ENCODE measurements at places on chromosomes 12 and 14. TPM values are rescaled to one million over a fixed set of nuclear protein-coding genes. Genes with fewer than 3 reads are reported as not detected.
A peak's percentile ranks its signal among the peaks of the same experiment; 100 is the strongest.

- H3K27ac ChIP-seq = no peak overlapping the region
- H3K27me3 ChIP-seq = no peaks in the 10 kb centered on the region
- DNase-seq = no peak
- no peaks in the 10 kb centered on the region for H3K4me1 ChIP-seq
Measured at GRCh38 chr12:96806272-96806671, 100.8 kb upstream of the NEDD1 start.

Gene TEX52
- total RNA-seq = not detected

GRCh38 chr14:79011091-79011919 is 841.1 kb downstream of the NRXN3 start:
- H3K4me1 ChIP-seq = no peaks in the 10 kb centered on the region
- H3K36me3 ChIP-seq = no peaks in the 10 kb centered on the region

Gene PAH
- 0.51 TPM for total RNA-seq

- no peak overlapping the region for H3K4me3 ChIP-seq
- no peak overlapping the region for H3K27ac ChIP-seq
- H3K27me3 ChIP-seq = no peaks in the 10 kb centered on the region
- DNase-seq = no peak
- no peaks in the 10 kb centered on the region for H3K36me3 ChIP-seq
Measured at GRCh38 chr12:49795654-49796105, 32.5 kb downstream of the NCKAP5L start.

Gene PIWIL1
- not detected for total RNA-seq

GRCh38 chr14:50350975-50351374 is 38.9 kb downstream of the DMAC2L start:
- H3K27me3 ChIP-seq = no peaks in the 10 kb centered on the region
- no peak overlapping the region for H3K4me3 ChIP-seq
- no peak overlapping the region for H3K27ac ChIP-seq

DNA sequence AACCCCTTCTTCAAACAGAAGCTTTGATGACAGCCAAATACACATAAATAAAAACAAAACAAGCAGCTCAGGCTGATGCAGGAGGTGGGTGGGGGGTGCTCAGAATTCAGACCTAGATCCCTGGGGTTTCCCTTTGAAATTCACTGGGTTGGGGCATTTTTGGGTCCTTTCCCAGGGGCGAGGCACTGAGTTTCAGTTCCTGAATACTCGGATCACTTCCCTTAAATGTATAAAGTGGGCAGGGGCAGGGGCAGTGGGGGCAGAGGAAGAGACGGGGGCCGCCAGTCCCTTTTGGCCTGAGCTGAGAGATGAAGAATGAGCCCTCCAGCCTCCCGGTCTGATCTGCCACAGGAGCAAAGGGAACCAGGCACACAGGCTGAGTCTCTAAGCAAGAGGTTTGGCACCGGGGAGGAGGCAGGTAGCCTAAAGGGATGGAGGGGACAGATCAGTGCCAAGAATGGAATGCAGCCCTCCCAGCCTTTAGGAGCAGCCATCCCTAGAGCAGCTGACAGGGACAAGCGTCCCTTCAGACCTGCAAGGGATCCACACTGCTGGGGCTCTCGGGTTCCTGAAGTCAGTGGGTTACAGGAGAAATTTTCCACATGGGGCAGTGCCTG is 20.3 kb downstream of the KDM2B start:
- no peak overlapping the region for H3K27ac ChIP-seq
- no peak for DNase-seq
- H3K4me3 ChIP-seq = no peak overlapping the region

Gene DIO3
- 4.4 TPM for total RNA-seq

GRCh38 chr14:70708717-70709570 is 67.2 kb downstream of the TTC9 start:
- peaks cover 4% of the 10 kb centered on the region for H3K27me3 ChIP-seq
- H3K36me3 ChIP-seq = no peaks in the 10 kb centered on the region
- DNase-seq = no peak
- no peak overlapping the region for H3K4me3 ChIP-seq
- H3K4me1 ChIP-seq = no peaks in the 10 kb centered on the region

DNA sequence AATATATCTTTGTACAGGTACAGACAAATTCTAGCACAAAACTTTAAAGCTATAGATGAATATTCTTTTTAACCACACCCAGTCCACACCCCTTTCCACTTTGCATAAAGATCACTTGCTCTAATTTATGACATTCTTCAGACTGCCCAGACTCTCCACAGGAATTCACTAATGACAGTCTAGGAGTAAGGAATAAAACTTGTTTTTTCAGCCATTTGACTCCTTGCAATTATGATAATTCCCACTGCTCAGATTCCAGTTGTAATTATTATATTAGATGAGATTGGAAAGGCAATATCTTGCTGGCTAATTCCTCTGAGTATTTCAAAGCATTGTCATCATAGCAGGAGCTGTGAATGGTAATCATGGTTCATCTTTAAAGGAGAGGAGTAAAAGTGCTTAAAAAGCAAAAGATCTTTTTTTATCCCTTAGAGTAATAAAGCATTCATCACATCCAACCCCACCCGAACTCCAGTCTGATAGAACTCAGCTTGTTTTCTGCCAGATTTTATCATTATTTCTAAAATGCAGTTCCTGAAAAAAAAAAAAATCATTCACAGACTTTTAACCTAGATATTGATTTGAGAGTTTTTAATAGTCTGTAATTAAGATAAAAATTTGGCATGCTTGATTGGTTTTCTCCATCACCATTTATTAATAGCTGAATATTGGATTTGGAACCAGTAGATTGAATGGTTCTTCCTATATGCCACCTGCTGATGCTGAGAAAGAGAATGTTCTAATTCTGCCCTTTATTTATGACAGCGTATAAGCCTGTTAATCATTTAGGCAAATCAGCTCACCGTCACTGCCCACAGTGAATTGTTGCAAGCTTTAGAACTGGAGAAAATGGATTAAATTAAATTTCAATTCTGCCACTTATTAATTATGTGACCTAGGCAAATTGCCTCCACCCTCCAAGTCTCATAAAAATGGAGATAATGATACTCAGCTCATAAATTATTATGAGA is 93.9 kb upstream of the RASSF8 start:
- H3K27ac ChIP-seq = no peak overlapping the region
- peaks cover 4% of the 10 kb centered on the region for H3K27me3 ChIP-seq
- H3K4me1 ChIP-seq = no peaks in the 10 kb centered on the region
- no peaks in the 10 kb centered on the region for H3K36me3 ChIP-seq
- H3K4me3 ChIP-seq = no peak overlapping the region

DNA sequence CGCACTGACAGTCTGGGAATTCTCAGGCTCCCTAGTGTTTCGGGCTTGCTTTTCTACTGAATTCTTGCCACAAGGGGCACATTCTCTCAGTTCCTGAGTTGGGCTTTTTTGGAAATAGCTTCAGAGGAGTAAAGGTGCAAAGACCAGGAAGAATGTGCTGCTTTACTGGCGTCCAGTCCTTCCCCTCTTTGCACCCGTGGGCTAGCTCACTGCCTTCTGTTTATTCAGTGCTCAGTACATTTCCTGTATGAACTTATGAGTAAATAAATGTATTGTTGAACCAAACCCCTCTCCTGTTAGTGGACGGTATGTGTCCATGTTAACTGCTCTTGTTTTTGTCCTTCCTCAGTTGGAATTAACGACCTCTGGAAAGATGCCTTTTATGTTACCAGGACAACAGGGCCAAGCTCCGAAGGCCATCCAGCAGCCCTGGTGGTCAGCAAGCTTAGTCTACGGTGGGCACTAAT is 24.0 kb downstream of the GSG1 start:
- H3K4me3 ChIP-seq = no peak overlapping the region
- H3K27me3 ChIP-seq = no peaks in the 10 kb centered on the region
- DNase-seq = no peak

DNA sequence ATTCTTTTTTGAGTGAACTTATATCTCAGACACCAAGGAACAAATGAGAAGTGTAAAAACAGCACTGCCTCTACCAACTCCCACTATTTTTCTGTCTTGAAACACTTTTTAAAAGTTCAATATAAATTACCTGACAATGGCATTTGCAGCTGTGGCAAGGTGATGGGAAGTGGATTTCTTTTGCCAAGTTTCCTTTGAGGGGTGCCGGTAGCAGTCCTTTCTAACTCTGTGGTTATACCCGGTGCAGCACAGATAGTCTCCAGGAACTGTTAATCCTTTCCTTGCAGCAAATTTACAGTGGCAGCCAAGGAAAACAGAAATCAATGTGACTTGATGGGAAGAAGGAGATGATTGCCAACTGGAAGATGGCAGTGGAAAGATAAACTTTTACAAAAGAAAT is 243.7 kb downstream of the BCAT1 start:
- H3K4me1 ChIP-seq = no peaks in the 10 kb centered on the region
- no peaks in the 10 kb centered on the region for H3K27me3 ChIP-seq
- H3K4me3 ChIP-seq = no peak overlapping the region
- no peak overlapping the region for H3K27ac ChIP-seq
- DNase-seq = no peak
- no peaks in the 10 kb centered on the region for H3K36me3 ChIP-seq

- no peaks in the 10 kb centered on the region for H3K4me1 ChIP-seq
- H3K27me3 ChIP-seq = no peaks in the 10 kb centered on the region
- no peak overlapping the region for H3K27ac ChIP-seq
- no peaks in the 10 kb centered on the region for H3K36me3 ChIP-seq
- DNase-seq = no peak
Measured at GRCh38 chr14:54782751-54783659, 119.6 kb downstream of the GCH1 start.

Gene RNASE7
- total RNA-seq = not detected

GRCh38 chr12:50197297-50197727 is 30.1 kb upstream of the CERS5 start:
- no peaks in the 10 kb centered on the region for H3K27me3 ChIP-seq
- peaks cover 12% of the 10 kb centered on the region for H3K36me3 ChIP-seq
- H3K4me1 ChIP-seq = peaks cover 43% of the 10 kb centered on the region
- H3K4me3 ChIP-seq = no peak overlapping the region
- no peak for DNase-seq
- H3K27ac ChIP-seq = peak overlapping the region; percentile 69

- no peaks in the 10 kb centered on the region for H3K4me1 ChIP-seq
- no peak overlapping the region for H3K4me3 ChIP-seq
- no peak overlapping the region for H3K27ac ChIP-seq
- no peak for DNase-seq
- no peaks in the 10 kb centered on the region for H3K36me3 ChIP-seq
Measured at GRCh38 chr12:102317155-102317554, 119.5 kb upstream of the PMCH start.

GRCh38 chr12:44314007-44314500 is 478.2 kb downstream of the TMEM117 start:
- no peak overlapping the region for H3K27ac ChIP-seq
- no peaks in the 10 kb centered on the region for H3K27me3 ChIP-seq
- H3K4me1 ChIP-seq = no peaks in the 10 kb centered on the region

DNA sequence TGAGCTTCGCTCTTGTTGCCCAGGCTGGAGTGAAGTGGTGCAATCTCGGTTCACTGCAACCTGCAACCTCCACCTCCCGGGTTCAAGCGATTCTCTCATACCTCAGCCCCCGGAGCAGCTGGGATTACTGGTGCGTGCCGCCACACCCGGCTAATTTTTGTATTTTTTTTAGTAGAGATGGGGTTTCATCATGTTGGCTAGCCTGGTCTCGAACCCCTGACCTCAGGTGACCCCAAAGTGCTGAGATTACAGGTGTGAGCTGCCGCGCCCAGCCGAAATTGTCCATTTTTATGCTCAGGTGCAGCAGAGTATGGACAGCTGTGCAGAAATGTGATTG is 19.2 kb upstream of the CYP46A1 start:
- no peak for DNase-seq
- H3K4me3 ChIP-seq = no peak overlapping the region
- no peaks in the 10 kb centered on the region for H3K4me1 ChIP-seq
- H3K27me3 ChIP-seq = no peaks in the 10 kb centered on the region
- H3K27ac ChIP-seq = no peak overlapping the region
- no peaks in the 10 kb centered on the region for H3K36me3 ChIP-seq

- H3K4me3 ChIP-seq = no peak overlapping the region
- no peaks in the 10 kb centered on the region for H3K4me1 ChIP-seq
- H3K36me3 ChIP-seq = peaks cover 32% of the 10 kb centered on the region
- H3K27me3 ChIP-seq = no peaks in the 10 kb centered on the region
- no peak overlapping the region for H3K27ac ChIP-seq
Measured at GRCh38 chr14:92144708-92145107, 22.9 kb downstream of the CPSF2 start.

Gene PYM1
- 32.2 TPM for total RNA-seq

- no peaks in the 10 kb centered on the region for H3K36me3 ChIP-seq
- peak overlapping the region; percentile 32 for H3K4me3 ChIP-seq
- peak; percentile 82 for DNase-seq
Measured at GRCh38 chr14:85233756-85234155, 296.2 kb upstream of the FLRT2 start.

Gene ZNF605
- 20.6 TPM for total RNA-seq

- H3K27me3 ChIP-seq = no peaks in the 10 kb centered on the region
- H3K27ac ChIP-seq = no peak overlapping the region
- no peak for DNase-seq
- H3K4me1 ChIP-seq = no peaks in the 10 kb centered on the region
- H3K36me3 ChIP-seq = no peaks in the 10 kb centered on the region
Measured at GRCh38 chr12:88638388-88638787, 58.1 kb upstream of the KITLG start.

DNA sequence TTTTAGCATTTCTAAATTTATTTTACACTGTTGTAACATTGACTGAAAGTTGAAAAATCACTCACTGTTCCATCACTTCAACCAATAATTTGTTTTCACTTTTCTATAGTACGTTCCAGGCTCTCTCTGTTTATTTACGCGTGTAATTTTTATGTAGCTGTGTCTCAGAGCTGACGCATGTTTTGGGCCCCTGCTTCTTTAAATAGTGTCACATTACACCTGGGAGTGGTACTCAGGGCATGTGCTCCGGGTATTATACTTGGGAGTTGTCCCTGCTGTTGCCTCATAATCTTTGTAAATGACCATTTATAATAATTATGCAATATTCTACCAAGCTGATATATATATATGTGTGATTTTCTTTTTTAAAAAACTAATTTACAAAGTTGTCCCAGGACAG is 132.8 kb upstream of the CPM start:
- no peaks in the 10 kb centered on the region for H3K27me3 ChIP-seq
- no peaks in the 10 kb centered on the region for H3K36me3 ChIP-seq
- no peaks in the 10 kb centered on the region for H3K4me1 ChIP-seq
- no peak overlapping the region for H3K27ac ChIP-seq
- DNase-seq = no peak

Gene SETD3
- total RNA-seq = 51.1 TPM

DNA sequence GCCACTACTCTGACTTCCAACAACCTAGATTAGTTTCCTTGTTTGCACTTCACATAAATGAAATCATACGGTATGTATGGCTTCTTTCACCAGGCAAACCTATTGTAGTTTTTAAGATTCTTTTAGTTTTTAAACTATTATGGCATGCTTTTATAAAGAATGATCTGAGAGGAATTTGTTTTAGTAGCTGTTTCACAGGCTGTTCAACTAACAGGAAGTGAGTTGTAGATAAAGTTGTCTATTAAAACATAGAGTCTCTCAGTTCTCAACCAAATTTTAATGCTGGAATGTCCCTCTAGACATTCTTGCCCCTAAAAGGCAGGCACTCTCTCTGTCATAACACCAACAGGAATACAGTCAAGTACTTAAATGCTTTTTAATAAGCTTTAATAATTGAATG is 102.7 kb upstream of the DACT1 start:
- no peak overlapping the region for H3K27ac ChIP-seq
- no peaks in the 10 kb centered on the region for H3K4me1 ChIP-seq
- no peak for DNase-seq
- H3K27me3 ChIP-seq = no peaks in the 10 kb centered on the region
- H3K4me3 ChIP-seq = no peak overlapping the region
- no peaks in the 10 kb centered on the region for H3K36me3 ChIP-seq

- no peaks in the 10 kb centered on the region for H3K36me3 ChIP-seq
- peak overlapping the region; percentile 19 for H3K4me3 ChIP-seq
- no peaks in the 10 kb centered on the region for H3K27me3 ChIP-seq
- H3K4me1 ChIP-seq = peaks cover 19% of the 10 kb centered on the region
- no peak overlapping the region for H3K27ac ChIP-seq
Measured at GRCh38 chr12:117685110-117685926, 283.5 kb downstream of the KSR2 start.

- H3K27me3 ChIP-seq = no peaks in the 10 kb centered on the region
- no peak for DNase-seq
- H3K27ac ChIP-seq = no peak overlapping the region
- peaks cover 22% of the 10 kb centered on the region for H3K4me1 ChIP-seq
- H3K36me3 ChIP-seq = peaks cover 8% of the 10 kb centered on the region
Measured at GRCh38 chr12:108819920-108820706, 37.3 kb downstream of the SSH1 start.
